ENCODE measurements at places on chromosomes 2 and 18.
A peak's percentile ranks its signal among the peaks of the same experiment; 100 is the strongest.

DNA sequence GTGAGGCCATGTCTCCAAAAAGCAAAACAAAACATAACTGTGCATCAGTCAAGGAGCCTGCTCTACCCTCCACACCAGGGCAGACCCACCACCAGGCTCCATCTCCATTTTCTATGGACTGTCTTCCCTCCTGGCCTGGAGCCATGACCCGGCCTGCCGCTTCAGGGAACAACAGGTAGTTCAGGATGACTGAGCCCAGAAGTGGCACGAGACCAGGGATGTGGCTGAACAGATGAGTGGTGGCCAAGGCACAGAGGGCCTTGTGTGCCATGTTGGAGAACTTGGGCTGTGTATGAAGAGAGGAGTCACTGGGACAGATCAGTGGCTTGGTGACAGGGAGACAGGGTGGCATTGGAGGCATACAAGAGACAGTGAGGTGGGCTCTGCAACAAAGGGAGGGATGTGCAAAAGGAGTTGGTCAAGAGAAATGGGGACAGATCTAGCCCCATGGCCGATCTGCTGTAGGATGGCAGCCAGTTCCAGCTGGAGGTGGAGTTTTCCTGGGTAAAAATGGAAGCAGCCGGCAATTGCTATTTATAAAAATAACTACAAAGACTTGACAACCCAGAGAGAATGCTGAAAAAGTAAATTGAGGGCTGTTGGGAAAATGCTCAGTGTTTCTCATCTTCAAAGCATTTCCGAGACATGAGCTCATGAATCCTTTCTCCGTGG lies 35.0 kb downstream of the TMEM177 start:
- DNase-seq, result no peak

DNA sequence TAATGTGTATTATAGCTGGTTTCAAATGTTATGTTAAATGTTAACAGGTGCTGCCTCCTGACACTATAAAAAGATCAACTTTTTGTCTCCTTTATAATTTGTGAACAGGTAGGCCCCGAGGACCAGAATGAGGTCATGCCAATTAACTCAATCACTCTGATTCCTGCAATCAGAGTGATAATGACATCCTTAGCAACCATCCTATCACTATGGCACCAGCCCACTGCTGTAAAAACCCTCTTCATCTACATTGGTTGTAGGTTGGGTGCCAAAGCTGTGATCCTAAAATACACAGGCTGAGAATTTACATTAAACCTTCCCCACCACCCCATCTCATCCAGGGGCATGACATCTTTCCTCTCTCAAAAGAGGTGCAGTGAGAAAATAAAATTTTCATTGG lies 103.5 kb downstream of the CPO start:
- no peak for DNase-seq

GRCh38 chr2:100900156-100900795 lies 80.3 kb downstream of the NPAS2 start:
- no peak for DNase-seq

GRCh38 chr2:176753752-176754474 lies 458.7 kb upstream of the HNRNPA3 start:
- DNase-seq, result no peak

- DNase-seq, result no peak
Measured at GRCh38 chr2:44550561-44550960, 188.8 kb downstream of the CAMKMT start.

GRCh38 chr2:181300600-181301291 lies 156.4 kb upstream of the ITGA4 start:
- no peak for DNase-seq

DNA sequence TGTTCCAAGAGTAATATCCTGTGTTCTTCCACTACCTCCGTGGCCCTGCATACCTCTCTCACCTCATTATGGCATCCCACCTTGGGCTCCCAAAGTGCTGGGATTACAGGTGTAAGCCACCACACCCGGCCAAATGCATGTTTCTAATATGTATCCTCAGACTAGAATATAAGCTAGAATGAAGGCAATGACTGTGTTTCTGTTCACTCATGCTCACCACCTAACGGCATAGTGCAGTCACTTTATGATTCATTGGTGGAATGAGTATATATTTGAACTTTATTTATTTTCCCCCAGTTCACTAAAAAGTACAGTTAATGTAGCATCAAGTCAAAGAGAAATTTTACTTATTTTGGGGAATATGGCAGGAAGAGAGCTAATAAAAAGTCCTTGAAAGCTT lies 11.3 kb downstream of the PIGN start:
- no peak for DNase-seq

GRCh38 chr2:168241208-168241607 lies 6.2 kb downstream of the STK39 start:
- DNase-seq, result no peak

DNA sequence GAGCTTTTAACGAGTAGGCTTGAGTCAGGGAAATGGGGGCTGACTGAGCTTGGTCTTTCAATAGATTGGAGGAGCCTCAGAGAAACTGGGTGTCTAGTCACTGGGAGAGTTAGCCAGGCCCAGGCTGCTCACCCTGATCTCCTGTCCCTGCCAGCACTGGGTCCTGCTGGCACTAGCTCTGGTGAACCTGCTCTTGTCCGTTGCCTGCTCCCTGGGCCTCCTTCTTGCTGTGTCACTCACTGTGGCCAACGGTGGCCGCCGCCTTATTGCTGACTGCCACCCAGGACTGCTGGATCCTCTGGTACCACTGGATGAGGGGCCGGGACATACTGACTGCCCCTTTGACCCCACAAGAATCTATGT lies 720 bp downstream of the KRTCAP3 start:
- no peak for DNase-seq

- no peak for DNase-seq
Measured at GRCh38 chr2:11925295-11926066, 179.0 kb downstream of the LPIN1 start.

GRCh38 chr2:44459739-44460138 lies 98.0 kb downstream of the CAMKMT start:
- DNase-seq, result no peak

- no peak for DNase-seq
Measured at GRCh38 chr2:195252018-195252417, 405.0 kb upstream of the SLC39A10 start.

GRCh38 chr2:237043866-237044265 lies 41.8 kb upstream of the COPS8 start:
- DNase-seq, result no peak

- DNase-seq, result peak; percentile 90
Measured at GRCh38 chr2:112053917-112054846, 887 bp upstream of the TMEM87B start.

- no peak for DNase-seq
Measured at GRCh38 chr2:174903264-174903556, 102.0 kb downstream of the CHN1 start.

DNA sequence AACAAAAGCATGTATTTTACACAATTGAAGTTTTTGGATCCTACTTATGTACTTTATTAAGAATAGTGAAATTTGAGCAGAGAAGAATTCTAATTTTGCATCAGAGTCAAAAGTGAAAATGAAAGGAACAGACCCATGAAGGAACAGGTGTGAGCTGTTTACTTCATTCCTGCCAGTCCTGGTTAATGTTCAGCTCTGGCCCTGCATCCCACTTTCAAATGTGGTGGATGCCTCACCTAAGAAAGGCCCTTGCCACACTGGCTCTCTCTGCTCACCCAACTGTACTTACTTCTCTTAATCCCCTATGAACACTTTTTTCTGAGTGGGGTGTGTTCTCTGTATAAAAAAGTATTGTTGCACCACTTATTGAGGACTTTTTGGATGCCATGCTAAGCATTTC lies 22.2 kb downstream of the FAM110C start:
- no peak for DNase-seq

- DNase-seq, result no peak
Measured at GRCh38 chr2:16263241-16263890, 323.0 kb downstream of the MYCN start.

GRCh38 chr2:160402997-160403979 lies 90.3 kb downstream of the RBMS1 start:
- DNase-seq, result no peak

GRCh38 chr2:58098254-58099095 lies 51.9 kb downstream of the VRK2 start:
- DNase-seq, result no peak

DNA sequence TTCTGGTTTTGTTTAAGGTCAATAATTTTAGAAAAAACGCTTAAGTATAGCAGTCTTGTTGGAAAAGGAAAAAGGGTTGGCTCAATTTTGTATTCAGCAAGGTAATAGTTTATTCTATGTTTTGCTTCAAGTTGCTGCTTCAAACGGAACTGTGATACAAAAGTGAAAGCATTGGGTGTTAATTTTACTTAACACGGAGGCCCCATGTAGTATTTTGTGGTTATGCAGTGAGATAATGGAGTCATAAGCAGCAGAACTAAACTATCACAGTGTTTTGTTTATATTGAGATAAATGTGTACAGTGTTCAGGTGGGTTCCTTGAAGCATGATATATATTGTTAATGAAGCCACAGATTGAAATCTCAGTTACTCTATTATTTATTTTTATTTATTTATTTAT lies 67.0 kb upstream of the LYPD6B start:
- no peak for DNase-seq

DNA sequence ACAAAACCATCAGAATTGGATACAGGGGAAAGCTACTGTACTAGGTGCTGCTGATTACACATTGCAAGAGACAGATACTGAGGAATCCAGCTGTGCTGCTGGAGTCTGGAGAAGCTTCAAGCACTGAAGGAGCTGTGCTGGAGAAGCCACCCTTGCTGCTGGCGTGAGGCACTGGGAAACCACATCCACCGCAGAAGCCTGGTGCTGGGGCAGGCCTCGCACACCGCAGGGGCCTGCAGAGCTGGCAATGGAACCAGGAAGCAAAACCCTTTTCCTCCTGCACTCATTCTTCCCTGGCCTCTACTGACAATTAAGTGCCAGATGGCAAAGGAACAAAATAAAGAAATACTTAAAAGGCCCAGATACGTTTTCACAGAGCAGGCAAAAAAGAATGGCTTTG lies 94.4 kb upstream of the MSH6 start:
- DNase-seq, result peak; percentile 3

DNA sequence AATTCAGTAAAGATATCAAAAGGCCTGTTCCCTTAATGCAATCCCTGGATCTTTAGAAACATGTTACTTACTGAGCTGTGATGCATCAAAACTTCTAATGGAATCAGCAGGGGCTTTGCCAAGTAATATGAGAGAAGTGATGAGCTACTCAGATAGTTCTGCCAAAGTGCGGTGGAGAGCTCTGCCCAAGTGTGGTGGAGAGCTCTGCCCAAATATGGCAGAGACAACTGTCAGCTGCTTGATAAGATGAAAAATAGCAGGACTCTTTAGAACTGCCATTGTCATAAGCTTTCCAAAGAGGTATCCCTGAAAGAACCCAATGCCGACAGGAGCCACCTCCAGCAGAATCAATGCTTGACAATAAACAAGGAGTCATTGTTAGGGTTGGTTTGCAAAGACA lies 167.9 kb upstream of the SLC39A10 start:
- DNase-seq, result no peak

DNA sequence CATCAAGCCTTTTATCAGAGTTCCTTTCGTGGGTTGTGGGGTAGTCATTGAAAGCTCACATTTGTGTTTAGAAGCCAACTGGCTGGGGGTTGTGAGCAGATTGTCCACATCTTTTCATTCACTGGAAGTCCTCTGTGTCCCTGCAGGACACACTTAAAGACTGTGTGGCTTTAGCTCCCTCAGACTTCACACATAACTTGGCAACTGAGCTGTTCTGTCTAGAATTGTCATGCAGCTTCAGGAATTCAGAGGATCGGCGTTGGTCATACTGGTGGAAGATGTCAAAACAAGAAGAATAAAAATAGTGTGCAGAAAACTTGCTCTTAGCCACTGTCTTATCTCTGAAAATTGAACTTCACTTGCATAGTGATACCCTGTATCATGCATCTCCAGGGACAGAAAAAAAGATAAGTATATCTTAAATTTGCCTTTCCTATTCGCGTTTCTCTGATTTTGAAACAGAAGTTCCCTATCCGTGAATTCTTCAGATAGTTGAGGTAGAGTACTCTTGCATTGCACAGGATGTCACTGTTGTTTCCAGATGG lies 49.6 kb downstream of the TRAPPC12 start:
- DNase-seq, result no peak

- DNase-seq, result no peak
Measured at GRCh38 chr2:30968660-30969397, 161.6 kb upstream of the CAPN13 start.

DNA sequence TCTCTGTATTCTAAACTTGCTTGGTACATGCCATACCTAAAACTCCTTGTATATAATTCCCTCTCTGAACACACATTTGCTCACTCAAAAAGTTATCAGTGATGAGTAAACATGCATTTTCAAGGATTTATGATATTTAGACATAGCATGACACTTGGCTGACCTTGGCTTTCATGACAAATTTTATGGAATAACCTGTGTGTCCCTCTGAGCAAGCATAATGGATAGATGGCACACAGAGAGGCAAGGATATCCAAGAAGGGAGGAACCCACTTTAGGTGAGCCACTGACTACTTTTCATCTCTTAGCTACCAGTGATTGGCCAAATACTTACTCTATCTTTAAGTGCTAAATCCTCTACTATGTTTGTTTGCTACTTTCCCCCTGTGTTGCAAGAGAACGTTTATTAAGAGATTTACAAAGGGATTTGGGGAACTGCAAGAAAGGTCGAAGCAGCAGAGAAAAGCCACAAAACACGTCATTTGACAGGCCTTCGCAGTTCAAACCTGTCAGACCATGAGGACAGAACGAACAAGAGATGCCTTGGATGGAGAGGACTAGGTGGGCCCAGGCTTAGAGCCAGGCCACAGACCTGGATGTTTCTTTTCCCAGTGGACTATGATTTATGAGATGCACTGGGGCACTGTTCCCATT lies 379.9 kb downstream of the NBAS start:
- DNase-seq, result no peak

GRCh38 chr2:160737247-160737646 lies 243.6 kb upstream of the RBMS1 start:
- no peak for DNase-seq

GRCh38 chr18:46322941-46323340 lies 218.8 kb downstream of the HAUS1 start:
- no peak for DNase-seq

- no peak for DNase-seq
Measured at GRCh38 chr18:78981394-78981831, 1.8 kb downstream of the SALL3 start.

DNA sequence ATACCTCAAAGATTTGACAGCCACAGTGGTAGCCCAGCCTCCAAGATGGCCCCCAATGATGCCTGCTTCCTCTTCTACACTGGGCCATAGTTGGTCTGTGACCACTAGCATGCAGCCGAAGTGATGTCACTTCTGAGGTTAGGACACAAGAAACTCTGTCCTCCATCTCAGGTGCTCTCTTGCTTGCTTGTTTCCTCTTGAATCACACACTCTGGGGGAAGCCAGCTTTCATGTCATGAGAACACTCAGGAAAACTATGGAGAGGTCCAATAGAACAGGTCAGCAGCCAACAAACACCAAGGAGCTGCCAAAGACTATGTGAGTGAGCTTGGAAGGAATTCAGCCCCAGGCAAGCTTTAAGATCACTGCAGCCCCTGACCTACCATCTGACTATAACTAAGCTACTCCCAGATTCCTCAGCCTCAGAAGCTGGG lies 3.3 kb upstream of the ADAM17 start:
- DNase-seq, result no peak

GRCh38 chr2:20496076-20496872 lies 49.4 kb downstream of the RHOB start:
- DNase-seq, result no peak

GRCh38 chr2:114011713-114012112 lies 121.8 kb downstream of the ACTR3 start:
- no peak for DNase-seq
